ENCODE measurements at places on chromosomes 3 and 15.

GRCh38 chr15:76637166-76637565, 268.0 kb downstream of the SCAPER start:
- DNase-seq = no peak

- DNase-seq = peak; percentile 27
Observed at GRCh38 chr3:173371848-173372487, 25.6 kb upstream of the NLGN1 start.

DNA sequence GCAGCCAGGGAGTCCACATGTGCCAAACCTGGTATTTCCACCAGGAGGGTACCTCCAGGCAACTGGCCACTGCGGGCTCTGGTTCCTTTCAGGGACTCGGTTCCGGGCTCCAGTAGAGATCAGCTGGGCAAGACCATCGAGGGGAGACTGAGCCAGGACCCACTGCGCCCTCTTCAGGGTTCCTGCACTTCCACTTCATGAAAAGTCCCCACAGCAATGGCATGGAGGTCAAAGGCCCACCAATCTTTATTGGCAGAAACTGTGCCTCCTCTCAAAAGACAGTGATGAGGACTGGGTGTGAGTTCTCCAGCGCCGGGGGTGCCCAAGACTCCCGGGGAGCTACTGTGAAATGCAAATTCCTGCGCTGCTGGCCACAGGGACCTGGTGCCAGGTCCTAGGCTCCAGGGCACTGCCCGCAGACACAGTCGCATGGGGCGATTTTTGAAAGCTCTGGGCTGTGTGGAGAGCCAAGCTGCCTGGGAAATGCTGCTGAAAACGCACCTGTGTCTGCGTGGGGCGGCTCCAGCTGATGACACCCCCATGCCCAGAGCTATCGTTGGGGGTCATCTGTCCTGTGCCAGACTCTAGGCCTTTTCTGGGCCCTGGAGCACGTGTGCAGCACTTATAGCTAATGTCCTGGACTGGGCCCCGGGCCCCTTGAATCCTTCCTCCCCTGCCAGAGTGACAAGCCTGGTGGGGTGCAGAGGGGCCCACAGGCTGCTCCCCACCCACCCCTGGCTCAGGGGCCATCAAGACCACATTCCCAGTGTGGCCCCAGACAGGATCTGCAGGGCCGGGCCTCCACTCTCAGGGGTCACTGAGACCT, 144.0 kb downstream of the NSMCE3 start:
- no peak for DNase-seq

GRCh38 chr3:14429237-14429636, 26.8 kb downstream of the SLC6A6 start:
- DNase-seq = no peak

DNA sequence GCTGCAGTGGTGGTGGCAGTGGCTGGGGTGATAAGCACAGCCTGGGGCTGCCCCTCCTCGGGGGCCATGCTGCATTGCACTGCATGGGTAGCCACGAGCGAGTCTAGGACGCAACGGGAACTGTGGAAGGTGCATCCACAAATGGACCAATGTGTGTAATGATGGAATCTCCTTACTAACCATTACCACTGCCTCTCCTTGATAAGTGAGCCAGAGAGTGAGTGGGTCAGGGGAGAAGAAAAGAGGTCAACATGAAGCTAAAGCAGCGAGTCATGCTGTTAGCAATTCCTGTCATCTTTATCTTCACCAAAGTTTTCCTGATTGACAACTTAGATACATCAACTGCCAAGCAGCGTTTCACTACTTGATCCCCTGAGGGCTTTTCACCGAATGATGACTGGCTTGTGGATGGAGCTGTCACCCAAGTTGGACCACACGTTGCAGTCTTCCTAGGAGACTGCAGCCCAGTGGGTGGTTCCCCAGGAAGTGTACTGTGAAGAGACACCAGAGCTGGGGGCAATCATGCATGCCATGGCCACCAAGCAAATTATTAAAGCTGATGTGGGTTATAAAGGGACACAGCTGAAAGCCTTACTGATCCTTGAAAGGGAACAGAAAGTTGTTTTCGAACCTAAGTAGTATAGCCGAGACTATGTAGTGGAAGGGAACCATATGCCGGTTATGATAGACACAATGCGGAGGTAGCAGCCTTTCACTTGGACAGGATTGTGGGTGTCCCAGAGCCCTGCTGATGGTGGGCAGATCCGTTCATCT, 20.6 kb downstream of the SAMD7 start:
- DNase-seq = no peak

- DNase-seq = no peak
Observed at GRCh38 chr3:65144791-65145351, 457.1 kb upstream of the ADAMTS9 start.

DNA sequence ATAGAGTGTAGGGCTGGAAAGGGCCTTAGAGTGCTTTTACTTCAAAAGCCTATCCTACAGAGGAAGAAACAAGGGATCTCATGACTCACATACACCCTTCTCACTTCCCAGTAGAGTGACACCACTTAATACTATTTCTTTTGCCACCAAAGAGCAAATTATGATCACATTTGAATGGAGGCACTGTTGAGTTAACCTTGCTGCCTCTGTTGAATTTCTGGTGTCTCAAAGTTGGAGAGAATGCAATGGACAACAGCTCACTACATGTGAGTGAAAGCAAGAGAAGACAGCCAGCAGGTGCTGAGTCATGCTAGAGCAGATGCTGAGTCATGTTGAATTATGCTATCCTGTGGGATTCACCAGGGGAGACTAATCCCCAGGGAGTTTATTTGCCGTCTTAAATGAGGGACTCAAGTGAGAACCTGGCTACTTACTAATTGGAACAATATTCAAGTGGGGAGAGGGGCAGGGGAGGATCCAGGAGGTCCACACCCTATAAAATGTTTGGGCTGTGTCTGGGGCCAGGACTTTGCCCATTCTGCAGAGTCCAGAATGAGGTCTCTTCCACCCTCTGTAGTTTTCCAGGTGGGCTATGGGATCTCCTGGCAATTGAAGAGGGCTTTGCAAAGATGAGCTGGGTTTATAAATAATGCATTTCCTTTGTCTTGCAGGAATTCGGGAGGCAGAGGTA, 35.8 kb downstream of the ST8SIA2 start:
- DNase-seq = no peak

GRCh38 chr3:71694358-71694999, 30.7 kb downstream of the EIF4E3 start:
- DNase-seq = no peak

DNA sequence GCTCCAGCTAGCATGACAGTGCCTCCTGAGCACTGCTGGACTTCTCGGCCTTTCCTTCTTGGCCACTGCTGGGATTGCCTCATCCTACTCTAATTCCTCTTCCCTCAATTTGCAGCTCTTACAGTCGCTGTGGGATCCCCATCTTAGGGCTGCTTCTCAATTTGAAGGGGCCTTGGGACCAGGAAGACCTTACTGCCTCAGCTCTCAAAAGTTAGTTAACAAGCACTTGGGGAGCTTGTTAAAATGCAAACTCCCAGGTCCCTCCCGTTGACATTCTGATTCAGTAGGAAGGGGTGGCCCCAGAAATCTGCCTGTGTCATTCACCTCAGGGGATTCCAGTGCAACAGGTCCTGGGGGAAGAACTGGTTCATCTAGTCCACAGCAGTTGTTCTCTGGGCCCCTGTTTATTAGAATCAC, 14.8 kb downstream of the BDH1 start:
- DNase-seq = no peak

DNA sequence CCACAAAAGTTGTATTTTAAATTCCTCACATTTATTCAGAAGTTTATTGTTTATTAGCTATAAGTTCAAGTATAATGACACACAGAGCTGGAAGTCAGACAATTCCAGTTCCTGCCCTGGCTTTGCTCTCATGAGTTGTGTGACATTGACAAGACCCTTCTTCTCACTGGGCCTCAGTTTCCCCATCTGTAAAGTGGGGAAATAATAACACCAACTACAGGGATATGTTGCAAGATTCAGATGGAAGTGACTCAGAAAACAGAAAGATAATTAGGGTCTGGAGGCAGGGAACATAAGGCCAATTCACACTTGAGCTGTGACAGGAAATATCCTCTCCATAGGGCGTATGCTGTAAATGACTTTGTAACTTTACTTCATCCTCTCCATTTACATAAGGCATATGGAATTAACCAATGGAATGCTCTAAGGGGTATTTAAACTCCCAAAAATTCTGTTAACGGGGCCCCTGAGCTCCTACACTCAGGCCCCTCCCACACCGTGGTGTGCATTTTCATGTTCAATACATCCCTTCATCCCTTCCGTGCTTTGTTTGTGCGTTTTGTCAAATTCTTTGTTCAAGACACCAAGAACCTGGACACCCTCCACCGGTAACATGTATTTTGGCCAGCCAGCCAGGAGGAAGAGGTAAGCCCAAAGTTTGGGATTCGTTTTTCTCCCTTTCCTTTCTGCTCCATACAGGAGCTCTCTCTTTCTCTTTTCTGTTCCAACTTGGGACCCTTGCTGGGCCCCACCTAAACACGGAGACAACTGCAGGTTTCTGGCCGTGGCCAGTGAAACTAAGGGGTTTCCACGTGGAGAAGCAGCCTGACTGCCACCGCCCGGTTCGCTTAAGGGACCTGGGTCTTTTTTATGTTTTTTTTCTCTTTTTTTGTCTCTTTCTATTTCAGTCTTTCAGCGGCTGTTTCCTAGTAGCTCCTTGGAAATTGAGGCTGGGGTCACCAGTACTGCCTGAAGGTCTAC, 16.9 kb downstream of the CYP11A1 start:
- no peak for DNase-seq

DNA sequence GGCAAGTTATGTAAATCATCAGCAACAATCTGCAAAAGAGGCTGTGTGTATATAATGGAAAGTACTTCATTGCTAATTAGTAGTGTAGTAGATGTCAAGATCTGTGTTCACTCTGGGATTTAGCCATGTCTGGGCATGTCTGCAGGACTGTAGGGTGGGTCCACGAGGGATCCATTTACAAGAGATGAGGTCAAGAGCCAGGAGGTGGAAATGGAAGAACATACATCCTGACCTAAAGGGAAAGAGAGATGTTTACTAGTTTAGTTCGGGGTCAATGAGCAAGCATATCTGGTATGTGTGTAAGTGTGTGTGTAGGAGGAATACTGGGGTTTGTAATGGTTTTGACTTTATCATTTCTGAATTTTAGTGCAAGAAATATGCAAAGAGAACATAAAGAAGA, 171.5 kb upstream of the NANOGP8 start:
- no peak for DNase-seq

GRCh38 chr3:61928039-61928438, 366.7 kb downstream of the PTPRG start:
- no peak for DNase-seq

DNA sequence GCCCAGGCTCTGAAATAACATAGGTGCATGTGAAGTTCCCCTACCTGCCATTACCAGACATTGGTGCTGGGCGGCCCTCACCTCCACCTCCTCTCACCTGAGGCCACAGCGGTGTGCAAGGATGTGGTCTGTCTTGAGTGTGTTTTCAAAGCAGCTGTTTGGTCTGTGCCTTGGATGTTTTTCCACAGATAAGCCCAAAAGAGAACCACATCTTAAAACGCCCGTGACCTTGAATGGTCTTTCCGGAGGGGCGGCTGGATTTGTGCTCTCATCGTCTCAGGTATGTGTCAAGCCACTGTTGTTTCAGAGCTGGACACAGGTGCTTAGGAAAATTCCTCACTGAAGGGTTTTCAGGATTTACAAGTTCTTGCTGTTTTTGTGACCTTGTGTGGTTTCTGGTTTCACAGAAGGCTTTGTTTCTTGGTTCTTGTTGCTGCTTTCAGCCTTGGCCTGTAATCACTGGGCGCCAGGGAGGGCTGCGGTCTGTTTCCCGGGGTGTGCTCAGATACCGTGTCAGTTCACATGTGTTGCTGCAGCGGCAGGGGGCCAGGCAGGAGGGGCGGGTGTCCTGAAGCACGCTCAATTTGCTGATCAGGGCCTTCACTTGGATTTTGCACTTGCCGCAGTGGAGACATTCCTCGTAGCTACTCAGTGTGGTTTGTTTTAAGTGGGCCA, 128.4 kb downstream of the IGF1R start:
- DNase-seq = peak; percentile 68

DNA sequence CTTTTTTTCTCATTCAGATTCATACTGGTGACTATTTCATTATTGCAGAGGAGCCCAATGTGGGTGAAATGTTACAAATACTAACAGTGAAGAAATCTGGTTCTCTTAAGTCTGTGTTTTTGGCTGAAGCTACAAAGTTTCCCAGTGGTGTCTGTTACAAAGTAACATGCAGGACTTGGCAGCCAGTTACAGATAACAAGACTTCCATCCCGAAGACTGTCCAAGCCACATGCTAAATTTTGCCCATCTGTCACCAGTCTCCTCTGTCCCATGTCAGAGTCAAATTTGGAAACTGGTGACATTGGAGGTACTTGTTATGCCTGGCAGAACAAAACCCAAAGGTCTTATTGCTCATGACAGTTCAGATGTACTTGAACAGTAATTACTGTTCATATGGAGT, 269.2 kb upstream of the GOLIM4 start:
- DNase-seq = no peak

- no peak for DNase-seq
Observed at GRCh38 chr3:140726066-140726465, 48.2 kb downstream of the TRIM42 start.

GRCh38 chr3:125961289-125961589, 7.7 kb upstream of the ROPN1B start:
- no peak for DNase-seq

GRCh38 chr3:77506384-77506783, 466.5 kb downstream of the ROBO2 start:
- no peak for DNase-seq

DNA sequence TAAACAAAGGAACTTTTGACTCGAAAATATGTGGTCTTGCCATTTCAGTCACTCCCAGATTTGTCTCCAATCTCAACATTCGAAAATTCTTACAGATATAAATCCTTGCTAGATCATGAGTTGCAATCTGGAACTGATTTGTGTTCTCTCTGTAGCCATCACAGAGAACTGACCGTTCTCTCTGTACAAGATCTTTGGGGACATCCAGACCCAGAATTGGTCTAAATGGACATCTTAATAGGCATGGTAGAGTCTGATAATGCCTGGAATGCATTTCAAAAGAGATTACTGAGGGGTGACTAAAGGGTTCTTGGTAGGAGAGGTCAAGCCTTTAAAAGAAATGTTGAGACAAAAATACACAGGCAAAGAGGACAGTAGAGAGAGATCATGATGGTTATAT, 7.2 kb upstream of the MEF2A start:
- DNase-seq = no peak

- no peak for DNase-seq
Observed at GRCh38 chr3:31014317-31015040, 120.0 kb upstream of the GADL1 start.

DNA sequence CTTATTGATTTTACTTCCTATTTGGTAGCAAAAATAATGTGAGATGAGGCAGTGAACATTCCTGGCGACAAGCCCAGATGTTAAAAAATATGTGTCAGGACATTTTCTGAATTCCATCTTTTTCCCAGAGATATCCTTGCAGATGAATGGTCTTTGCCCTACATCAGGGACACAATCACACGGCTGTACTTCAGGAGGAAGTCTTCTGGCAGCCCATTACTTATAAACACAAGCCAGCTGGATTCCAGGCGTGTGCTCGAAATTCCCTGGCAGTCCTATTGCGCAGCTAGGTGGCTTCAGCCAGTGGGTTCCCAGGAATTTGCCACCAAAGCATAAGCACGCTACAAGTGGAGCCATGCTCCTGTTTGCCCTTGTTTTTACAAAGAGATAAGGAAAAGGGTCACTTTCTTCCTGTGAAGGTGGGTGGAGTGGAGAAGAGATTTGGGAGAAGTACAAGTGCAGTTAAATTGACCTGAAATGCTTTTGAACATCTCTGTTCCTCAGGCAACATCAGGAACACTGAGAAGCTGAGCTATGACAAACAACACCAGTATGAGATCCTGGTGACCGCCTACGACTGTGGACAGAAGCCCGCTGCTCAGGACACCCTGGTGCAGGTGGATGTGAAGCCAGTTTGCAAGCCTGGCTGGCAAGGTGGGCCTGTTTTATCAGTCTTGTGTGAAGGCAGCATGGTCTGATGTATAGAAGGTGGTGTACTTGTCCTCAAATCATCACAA, 257.1 kb upstream of the TRIM42 start:
- DNase-seq = no peak

All from nephron progenitor cell (in vitro differentiated cells).